Lower leg skin (tissue), 4 donors: ENCODE measurements at places on chromosomes 6 and 20.

- no peak for DNase-seq
Measured at GRCh38 chr6:154123155-154123956, 84.3 kb downstream of the OPRM1 start.

DNA sequence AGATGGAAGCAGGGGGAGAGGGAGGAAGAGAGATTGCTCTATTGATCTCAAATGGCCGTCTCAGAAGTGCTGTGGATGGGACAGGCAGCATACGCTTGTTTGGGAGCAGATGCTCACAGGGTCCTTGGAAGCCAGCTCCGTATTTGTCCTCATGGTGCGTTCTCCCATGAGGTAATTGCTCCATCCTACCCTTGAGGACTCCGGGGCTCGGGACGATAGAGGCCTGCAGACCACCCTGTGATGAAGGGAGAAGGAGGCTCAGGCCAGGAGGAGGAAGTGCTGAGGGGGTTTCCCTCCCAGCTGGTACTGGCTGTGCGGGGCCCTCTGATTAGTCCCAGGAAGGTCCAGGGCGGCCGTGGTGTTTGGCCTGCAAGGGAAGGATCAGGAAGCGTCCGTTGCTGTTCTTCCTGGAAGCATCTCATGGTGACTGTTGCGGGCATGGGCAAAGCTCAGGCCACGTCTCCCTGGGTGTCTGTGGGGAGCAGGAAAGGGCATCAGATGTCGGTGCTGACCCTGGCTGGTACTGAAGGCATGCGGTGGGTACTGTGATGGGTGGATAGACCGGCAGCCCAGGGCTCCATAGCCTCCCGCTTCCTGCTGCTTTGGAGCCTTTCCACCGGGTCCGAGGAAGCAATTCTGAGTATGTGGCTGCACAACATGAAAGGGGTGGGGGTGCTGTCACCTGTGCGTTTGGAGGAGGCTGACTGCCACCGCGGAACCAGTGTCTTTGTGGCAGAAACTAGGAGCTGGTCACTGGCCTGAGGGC lies 158.3 kb downstream of the SYCP2 start:
- peak; percentile 82 for DNase-seq

DNA sequence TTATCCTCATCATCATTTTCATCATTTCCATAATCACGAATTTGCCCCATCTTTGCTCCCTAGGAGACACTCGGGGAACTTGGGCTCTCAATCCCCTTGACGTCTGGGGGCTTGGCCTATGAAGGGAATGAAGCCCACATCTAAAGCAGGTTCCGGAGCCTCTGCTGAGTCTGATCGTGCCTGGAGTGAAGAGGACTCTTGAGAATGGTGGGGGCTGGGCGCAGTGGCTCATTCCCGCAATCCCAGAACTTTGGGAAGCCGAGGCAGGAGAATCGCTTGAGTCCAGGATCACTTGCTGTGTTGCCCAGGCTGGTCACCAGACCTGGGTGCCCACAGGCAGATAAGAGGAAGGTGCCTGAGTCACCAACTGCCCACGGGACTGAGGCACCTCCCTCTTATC lies 114.5 kb downstream of the SYCP2 start:
- DNase-seq: peak; percentile 12

- peak; percentile 38 for DNase-seq
Measured at GRCh38 chr6:24831771-24832716, 33.3 kb upstream of the ARMH2 start.

- no peak for DNase-seq
Measured at GRCh38 chr6:118335325-118335816, 212.7 kb upstream of the PLN start.

- no peak for DNase-seq
Measured at GRCh38 chr20:15111654-15112053, 774.2 kb upstream of the FLRT3 start.

DNA sequence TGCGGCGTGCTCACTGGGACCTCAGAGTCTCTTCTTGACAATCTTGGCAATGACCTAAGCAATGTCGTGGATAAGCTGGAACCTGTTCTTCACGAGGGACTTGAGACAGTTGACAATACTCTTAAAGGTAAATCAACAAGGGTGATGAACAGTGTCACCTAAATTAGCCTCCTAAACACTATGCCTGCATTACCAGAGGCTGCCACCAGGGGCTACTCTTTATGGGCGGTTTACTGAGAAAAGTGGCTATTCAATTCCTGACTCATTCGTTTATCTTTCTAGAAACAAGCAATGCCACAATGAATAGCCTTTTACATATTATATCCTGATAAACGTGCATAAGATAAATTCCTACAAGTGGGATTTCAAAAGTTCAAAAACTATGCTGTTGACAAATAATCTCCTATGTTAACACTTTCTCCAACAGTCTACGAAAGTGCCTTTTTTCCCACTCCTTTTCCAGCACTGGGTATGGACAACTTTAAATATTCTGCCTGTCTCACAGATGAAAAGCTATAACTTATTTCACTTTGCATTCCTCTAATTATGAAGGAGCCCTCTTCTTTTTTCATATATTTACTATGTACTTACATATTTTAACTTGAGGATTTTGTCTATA lies 1.3 kb downstream of the BPIFA2 start:
- no peak for DNase-seq

DNA sequence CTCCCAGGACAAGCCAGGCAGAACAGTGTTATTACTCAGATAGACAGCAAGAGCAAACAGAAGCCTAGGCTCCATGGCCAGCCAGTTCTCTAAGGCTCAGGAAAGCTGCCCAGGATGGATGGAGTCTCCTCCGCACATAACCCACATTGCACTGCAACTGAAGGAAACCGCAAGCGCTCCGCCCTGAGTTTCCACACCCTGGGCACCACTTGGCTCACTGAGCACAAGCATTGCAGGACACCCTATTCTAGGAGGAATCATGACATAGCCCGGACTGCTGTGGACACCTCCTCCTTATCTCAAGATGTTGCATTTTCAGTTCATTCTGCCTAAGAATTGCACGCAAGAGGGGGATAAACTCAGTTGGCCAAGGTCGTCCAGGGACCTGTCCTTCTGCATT lies 42.9 kb downstream of the LINC00237 start:
- DNase-seq: no peak

GRCh38 chr6:156449569-156449968 lies 327.6 kb upstream of the ARID1B start:
- DNase-seq: no peak

- DNase-seq: no peak
Measured at GRCh38 chr6:70764706-70765105, 97.0 kb downstream of the SMAP1 start.

- DNase-seq: no peak
Measured at GRCh38 chr6:56802584-56802983, 152.3 kb upstream of the BEND6 start.

GRCh38 chr6:42498473-42499128 lies 46.9 kb upstream of the TRERF1 start:
- no peak for DNase-seq

DNA sequence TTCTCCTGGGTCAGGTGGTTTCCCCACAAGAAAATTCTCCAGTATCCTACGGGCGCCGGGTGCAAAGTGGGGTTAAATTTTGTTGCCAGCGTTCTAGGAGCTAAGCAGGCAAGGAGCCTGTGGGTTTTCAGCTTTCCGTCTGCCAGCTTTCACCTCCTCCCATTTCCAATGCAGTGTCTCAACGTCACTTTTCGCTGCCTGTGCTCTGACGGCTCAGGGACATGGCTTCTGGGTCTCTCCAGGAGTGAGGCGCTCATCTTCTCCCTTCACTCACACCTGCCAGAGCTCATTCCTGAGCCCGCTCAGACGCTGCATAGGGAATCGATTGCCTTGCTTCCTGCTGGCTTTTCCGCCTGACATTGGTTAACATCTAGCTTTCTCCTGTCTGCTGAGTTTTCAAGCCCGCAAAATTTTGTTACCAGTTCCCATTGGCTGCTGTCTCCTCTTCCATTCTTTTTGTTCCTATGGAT lies 7.3 kb upstream of the NAA20 start:
- DNase-seq: no peak

GRCh38 chr6:154350293-154350692 lies 6.3 kb downstream of the IPCEF1 start:
- DNase-seq: no peak

DNA sequence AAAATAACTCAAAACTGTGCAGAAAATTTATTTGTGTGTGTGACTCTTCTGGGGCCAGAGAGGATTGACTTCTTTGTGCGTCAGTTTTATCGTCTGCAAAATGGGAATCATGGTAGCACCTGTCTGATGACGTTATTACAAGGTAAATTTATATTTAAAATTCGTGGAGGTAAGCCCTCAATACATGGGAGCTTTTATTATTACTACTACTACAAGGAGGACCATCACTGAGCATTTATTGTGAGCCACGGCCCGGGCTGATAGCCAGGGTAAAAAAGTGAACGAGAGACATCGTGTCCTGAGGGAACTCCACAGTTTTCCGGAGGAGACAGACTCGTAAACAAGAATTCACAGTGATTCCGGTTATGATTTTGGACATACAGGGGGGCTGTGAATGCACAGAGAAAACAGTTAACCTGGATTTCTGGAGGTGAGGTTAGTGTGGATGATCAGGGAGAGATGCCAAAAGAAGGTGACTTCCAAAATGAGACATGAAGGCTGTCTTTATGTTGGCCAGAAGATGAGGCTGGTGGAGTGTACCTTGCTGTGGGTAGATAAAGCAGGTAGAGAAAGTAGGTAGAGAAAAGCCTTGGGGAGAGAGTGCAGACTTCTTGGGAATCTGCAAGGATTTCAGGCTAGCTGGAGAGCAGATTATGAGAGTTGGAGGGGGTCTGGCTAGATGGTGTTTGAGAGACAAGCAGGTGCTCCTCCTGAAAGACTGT lies 10.6 kb upstream of the SERINC3 start:
- no peak for DNase-seq

- DNase-seq: no peak
Measured at GRCh38 chr20:2460752-2461424, 9.7 kb downstream of the SNRPB start.

DNA sequence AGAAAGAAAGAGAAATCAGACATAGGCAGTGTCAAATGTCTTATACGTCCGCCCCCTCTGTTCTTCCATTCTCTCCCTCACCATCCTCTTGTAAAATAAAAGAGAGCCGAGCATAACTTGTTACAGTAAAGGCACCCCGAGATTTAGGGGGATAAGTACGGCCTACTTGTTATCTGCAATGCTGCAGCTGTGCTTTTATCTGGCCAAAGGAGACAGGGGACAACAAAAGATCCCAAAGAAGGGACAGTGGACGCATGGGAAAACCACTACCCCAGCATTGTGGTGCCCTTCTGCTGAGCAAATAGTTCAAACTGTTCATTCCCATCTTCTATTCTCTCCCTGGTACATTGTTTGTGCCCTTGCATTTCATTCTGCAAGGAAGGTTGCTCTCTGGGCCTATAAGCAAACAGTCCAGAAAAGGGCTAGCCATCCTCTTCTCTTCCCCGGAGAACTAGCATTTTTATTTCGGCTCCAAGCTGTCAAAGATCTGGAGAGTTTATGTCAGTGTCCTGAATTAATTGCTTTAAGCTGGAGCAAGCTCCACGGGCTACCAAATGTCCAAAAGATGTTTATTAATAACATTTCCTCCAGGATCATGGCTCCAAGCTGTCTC lies 22.3 kb downstream of the FOXA2 start:
- DNase-seq: no peak

GRCh38 chr20:41854765-41855164 lies 236.6 kb upstream of the CHD6 start:
- DNase-seq: no peak

GRCh38 chr6:57432919-57433684 lies 115.7 kb downstream of the PRIM2 start:
- no peak for DNase-seq
